ENCODE measurements at places on chromosomes 3 and 15.

DNA sequence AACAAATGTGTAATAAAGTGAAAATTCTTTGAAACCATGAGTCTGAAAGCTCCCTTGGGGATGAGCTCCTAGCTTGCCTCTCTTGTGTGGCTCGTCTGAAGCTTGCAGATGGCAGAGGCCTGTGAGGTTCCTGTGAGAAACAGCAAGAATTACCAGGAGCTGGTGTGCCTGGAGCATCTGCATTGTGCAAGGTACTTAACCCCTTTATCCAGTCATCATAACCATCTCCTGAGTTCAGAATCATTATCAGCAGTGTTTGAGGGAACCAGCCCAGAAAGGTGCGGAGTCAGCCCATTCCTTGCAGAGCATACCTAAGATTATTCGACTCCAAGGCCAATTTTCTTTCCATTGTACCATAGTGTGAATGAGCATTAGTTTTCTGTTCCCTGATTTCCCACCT lies 51.7 kb upstream of the TRA2B start:
- peaks cover 12% of the 10 kb centered on the region for H3K27me3 ChIP-seq
- no peak overlapping the region for H3K27ac ChIP-seq
- H3K36me3 ChIP-seq = no peaks in the 10 kb centered on the region
- no peaks in the 10 kb centered on the region for H3K4me1 ChIP-seq
- H3K4me3 ChIP-seq = no peak overlapping the region

GRCh38 chr3:10532939-10533736 lies 27.8 kb upstream of the ATP2B2 start:
- H3K36me3 ChIP-seq = no peaks in the 10 kb centered on the region
- DNase-seq = no peak
- no peak overlapping the region for H3K27ac ChIP-seq
- H3K4me1 ChIP-seq = no peaks in the 10 kb centered on the region
- H3K27me3 ChIP-seq = peaks cover 7% of the 10 kb centered on the region

DNA sequence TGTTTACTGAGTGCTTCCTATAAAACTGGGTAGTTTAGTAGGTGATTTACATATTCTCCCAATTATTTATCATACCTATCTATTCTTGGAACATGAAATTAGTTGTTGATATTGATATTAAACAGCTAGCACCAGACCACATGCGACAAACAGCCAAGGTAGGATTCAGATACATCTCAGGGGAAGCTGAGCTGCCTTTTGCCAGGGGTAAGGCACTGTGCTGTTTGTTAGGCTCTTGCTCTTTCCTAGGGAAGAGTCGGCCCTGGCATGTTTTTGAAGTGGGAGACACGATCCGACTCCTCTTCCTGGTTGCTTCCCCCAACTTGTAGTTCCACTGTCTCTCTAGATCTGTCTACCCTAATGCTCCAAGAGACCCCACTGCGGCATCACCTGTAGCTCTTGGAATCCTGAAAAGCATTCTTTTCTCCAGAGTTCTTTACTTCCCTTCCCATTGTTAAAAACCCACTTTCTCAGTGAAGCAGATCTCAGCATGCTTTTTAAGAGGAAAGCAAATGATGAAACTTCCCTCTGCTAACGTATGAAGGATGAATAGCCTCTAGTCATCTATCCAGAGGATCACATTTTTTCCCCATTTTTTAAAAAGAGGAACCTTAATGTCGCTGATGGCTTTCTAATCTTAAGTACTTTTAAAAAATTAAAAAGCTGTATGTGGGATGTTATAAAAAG lies 138.4 kb downstream of the GHSR start:
- peaks cover 29% of the 10 kb centered on the region for H3K36me3 ChIP-seq
- peaks cover 2% of the 10 kb centered on the region for H3K4me1 ChIP-seq
- H3K4me3 ChIP-seq = no peak overlapping the region
- H3K27ac ChIP-seq = no peak overlapping the region

GRCh38 chr3:39166134-39166710 lies 12.8 kb upstream of the CSRNP1 start:
- peaks cover 14% of the 10 kb centered on the region for H3K4me1 ChIP-seq
- no peaks in the 10 kb centered on the region for H3K36me3 ChIP-seq
- no peak for DNase-seq
- H3K27me3 ChIP-seq = peaks cover 2% of the 10 kb centered on the region
- no peak overlapping the region for H3K27ac ChIP-seq

DNA sequence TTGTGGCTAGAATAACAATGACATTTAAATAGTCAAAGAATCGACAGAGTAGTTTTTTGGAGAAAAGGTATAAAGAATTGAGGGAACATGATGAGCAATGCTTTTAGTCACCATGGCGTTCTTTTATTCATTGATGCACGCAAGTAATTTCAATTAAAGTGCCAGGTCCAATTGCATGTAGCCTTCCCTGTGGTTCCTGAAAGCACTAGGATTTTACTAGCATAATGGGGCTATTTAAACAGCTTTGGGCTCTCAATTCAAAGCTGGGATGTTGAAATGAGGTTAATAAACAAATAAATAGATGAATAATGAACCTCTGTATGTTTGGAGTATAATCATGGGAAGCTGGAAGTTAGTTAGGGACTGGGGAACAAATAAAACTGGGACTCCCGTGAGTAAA lies 121.2 kb upstream of the GAP43 start:
- no peaks in the 10 kb centered on the region for H3K27me3 ChIP-seq
- no peak for DNase-seq
- no peak overlapping the region for H3K27ac ChIP-seq
- H3K36me3 ChIP-seq = no peaks in the 10 kb centered on the region
- no peaks in the 10 kb centered on the region for H3K4me1 ChIP-seq

- H3K4me3 ChIP-seq = no peak overlapping the region
- no peaks in the 10 kb centered on the region for H3K36me3 ChIP-seq
- H3K27ac ChIP-seq = no peak overlapping the region
Observed at GRCh38 chr3:8652324-8652987, 7.9 kb upstream of the SSUH2 start.

DNA sequence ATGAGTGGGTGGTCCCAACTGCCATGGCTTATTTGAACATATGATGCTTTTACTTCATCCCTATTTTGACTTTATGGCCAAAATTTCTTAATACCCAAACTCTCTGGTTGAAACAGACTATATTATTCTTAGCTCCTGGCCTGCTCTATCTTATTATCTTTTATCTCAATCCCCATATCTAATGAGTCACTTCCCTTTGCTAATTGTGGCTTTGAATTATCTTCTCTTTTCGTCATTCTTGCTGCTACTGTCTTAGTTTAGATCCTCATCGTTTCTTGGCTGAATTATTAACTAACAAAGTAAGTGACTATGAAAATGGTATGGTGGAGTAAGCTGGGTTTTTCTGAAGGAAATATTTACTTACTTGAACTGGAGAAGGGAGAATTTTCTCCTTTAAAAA lies 28.2 kb upstream of the DNAJC19 start:
- no peak overlapping the region for H3K27ac ChIP-seq
- H3K36me3 ChIP-seq = no peaks in the 10 kb centered on the region
- peaks cover 3% of the 10 kb centered on the region for H3K4me1 ChIP-seq
- no peak for DNase-seq

DNA sequence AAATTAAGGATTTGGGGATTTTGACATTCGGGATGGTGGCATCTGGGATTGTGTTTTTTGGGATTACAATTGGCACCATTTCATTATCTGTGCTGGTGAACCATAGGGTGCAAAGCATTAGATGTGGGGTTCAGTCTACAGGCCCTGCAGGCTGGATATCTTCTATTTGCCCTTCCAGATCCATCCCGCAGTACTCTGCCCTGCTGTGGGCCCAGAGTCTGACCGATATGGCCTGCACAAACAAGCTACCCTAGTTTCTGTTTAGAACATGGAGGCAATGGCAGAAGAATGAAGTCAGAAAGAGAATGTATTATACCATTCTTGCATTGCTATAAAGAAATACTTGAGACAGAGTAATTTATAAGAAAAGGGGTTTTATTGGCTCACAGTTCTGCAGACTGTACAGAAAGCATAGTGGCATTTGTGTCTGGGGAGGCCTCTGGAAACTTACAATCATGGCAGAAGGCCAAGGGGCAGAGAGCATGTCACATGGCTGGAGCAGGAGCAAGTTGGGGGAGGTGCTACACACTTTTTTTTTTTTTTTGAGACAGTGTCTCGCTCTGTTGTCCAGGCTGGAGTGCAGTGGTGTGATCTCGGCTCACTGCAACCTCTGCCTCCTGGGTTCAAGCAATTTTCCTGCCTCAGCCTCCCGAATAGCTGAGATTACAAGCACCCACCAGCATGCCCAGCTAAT lies 93.7 kb downstream of the NCEH1 start:
- no peak overlapping the region for H3K4me3 ChIP-seq
- H3K36me3 ChIP-seq = no peaks in the 10 kb centered on the region
- DNase-seq = no peak
- no peaks in the 10 kb centered on the region for H3K27me3 ChIP-seq
- peaks cover 12% of the 10 kb centered on the region for H3K4me1 ChIP-seq

DNA sequence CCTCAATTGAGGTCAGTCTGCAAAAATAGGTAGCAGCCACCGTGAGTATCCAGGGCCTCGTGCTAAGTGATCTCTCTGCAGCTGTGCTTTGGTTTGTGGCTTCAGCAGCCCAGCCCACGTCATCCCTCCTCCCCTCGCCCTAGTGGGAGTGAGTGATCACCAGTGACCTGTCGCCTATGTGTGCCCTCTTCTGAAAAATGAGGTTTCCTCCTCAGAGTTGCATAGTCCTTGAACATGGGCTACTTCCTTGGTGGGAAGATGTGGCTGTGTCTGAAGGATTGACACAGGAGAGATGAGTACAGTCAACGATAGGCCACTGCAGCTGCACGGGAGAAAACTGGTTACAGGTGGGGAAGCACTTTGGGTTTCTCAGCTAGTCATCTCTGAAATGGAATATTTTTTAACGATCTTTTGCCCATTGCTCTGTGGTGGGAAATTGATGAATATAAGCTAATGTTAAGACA lies 144.8 kb upstream of the BHLHE40 start:
- peak overlapping the region; percentile 69 for H3K4me3 ChIP-seq
- peaks cover 70% of the 10 kb centered on the region for H3K36me3 ChIP-seq
- peaks cover 87% of the 10 kb centered on the region for H3K4me1 ChIP-seq
- H3K27me3 ChIP-seq = no peaks in the 10 kb centered on the region
- H3K27ac ChIP-seq = peak overlapping the region; percentile 93
- DNase-seq = peak; percentile 88

DNA sequence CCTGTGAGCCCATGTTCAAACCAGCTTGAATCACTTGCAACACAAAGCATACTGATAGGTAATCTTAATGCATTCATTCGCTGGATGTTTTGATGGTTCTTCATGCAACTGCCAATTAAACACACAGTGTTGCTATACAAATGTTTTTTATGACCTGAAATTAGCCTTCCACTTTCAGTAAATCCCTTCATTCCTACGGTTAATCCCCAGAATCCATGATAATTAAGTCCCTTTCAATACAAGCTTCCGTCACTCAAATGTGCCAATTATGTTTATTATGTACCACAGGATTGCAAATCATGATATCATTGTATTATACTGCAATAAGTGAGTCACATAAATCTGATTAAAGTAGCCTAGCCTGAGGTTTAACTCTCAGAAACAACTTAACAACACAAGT lies 14.5 kb upstream of the LYZL4 start:
- no peak overlapping the region for H3K27ac ChIP-seq
- no peak overlapping the region for H3K4me3 ChIP-seq
- peaks cover 11% of the 10 kb centered on the region for H3K27me3 ChIP-seq
- DNase-seq = no peak

GRCh38 chr15:68578175-68578979 lies 416 bp upstream of the CORO2B start:
- peaks cover 9% of the 10 kb centered on the region for H3K4me1 ChIP-seq
- no peaks in the 10 kb centered on the region for H3K36me3 ChIP-seq
- peaks cover 50% of the 10 kb centered on the region for H3K27me3 ChIP-seq
- DNase-seq = peak; percentile 18
- no peak overlapping the region for H3K27ac ChIP-seq

- H3K27ac ChIP-seq = no peak overlapping the region
- DNase-seq = no peak
- no peaks in the 10 kb centered on the region for H3K27me3 ChIP-seq
- no peaks in the 10 kb centered on the region for H3K36me3 ChIP-seq
Observed at GRCh38 chr15:72289597-72290325, 17.4 kb upstream of the PARP6 start.

DNA sequence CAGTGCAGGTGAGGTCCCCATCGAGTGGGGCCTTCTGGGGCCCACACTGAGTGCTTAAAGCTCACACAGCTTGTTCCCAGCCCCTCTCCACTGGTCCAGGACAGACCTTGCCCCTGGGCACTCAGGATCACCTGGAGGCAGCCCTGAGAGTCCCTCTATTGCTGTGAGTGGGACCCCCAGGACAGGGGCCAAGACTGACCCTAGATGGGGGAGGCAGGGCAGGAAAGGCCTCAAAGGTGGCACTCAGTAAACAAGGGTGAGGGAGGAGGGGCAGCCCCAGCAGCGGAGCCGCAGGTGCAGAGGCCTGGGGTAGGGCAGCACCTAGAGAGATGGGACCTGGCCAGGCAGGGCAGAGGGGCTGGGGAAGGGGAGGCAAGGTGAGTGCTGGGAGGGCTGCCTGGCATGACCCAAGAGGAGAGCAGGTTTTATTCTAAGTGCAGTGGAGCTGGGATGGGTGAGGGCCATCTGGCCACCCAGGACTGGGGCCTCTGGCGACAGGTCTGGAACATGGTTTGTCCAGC lies 27.9 kb downstream of the CFAP100 start:
- DNase-seq = no peak
- H3K36me3 ChIP-seq = no peaks in the 10 kb centered on the region
- H3K4me3 ChIP-seq = no peak overlapping the region
- no peak overlapping the region for H3K27ac ChIP-seq

GRCh38 chr15:96334017-96334704 lies 3.7 kb downstream of the NR2F2 start:
- peaks cover 17% of the 10 kb centered on the region for H3K4me1 ChIP-seq
- DNase-seq = no peak
- no peak overlapping the region for H3K27ac ChIP-seq
- H3K4me3 ChIP-seq = no peak overlapping the region

DNA sequence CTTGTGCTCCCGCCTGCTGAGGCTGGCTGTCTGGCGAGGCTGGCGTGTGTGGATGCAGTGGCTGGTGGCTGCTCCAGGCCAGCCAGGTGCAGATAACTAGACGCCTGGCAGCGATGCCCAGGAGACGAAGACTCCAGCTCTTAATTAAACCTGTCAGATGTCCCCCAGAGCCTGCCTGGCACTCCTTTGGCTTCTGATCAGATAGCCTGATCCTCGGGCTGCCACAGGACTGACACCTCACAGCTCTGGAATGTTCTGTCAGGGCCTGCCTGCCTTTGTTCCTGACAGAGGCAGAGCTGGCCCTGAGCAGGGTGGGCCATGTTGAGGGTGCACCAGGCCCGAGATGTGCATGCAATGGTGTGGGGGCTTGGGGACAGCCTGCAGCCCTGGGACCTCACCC lies 36.5 kb downstream of the PLXNA1 start:
- no peak overlapping the region for H3K4me3 ChIP-seq
- no peak for DNase-seq
- no peaks in the 10 kb centered on the region for H3K36me3 ChIP-seq
- H3K27ac ChIP-seq = no peak overlapping the region

All from activated CD4-positive, alpha-beta memory T cell treated with anti-CD3 and anti-CD28 coated beads, Interleukin-2, amount 10 ng/mL, durations not matched to agents 7 days and 5 days (primary cell).